ENCODE measurements at places on chromosomes 6 and 20.
A peak's percentile ranks its signal among the peaks of the same experiment; 100 is the strongest.

DNA sequence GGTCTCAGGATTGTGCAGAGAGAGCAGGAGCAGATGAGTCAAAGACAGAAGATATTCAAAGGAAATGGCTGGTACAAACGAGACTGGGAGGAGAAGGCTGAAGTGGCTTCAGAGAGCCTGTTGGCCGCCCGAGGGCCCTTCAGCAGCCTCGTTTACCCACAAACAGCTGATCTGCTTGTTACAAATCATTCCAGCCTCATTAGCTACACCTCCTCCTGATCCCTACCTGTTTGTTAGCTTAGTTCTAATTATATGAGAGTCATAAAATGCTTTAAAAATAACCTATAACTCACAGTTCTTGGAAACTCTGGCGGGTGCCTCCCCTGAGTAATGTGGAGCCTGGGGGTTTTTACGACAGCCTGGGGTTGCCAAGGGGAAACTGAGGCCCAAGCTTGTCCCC lies 12.6 kb downstream of the GLP1R start:
- no peak for DNase-seq

- DNase-seq = no peak
Observed at GRCh38 chr6:32174416-32174815, 1.5 kb downstream of the AGPAT1 start.

DNA sequence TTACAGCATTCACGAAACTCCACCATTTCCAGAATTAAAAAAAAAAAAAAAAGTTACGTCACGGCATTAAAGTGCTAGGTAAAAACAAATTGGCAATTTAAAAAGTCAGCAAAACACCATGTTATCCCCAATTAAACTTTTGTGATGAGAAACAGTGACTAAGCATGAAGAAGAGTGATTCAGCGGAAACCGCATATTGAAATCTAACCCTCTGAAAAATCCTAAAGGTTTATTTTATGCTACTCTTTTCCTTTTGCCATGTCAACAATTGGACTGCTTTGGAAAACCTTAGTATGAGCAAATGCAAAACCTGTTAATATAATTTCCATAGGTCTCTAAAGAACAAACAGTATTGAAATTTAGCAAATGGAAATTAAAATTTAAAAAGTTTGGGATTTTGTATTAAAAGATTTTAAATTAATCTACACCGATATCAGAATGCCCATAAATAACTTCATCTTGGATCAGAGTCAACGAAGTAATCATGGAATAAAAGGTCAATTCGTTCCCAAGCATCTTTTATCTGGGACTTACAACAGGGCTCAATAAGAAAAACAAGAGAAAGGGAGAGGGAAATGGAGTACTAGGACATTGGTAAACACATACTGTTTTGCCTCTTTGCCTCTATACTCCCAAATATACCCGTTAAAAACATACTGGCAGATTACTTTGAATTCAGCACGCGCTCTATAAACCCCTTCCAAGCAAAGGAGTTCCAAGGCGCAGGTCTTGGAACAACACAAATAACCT lies 1.1 kb downstream of the FBXO30 start:
- peak; percentile 57 for DNase-seq

DNA sequence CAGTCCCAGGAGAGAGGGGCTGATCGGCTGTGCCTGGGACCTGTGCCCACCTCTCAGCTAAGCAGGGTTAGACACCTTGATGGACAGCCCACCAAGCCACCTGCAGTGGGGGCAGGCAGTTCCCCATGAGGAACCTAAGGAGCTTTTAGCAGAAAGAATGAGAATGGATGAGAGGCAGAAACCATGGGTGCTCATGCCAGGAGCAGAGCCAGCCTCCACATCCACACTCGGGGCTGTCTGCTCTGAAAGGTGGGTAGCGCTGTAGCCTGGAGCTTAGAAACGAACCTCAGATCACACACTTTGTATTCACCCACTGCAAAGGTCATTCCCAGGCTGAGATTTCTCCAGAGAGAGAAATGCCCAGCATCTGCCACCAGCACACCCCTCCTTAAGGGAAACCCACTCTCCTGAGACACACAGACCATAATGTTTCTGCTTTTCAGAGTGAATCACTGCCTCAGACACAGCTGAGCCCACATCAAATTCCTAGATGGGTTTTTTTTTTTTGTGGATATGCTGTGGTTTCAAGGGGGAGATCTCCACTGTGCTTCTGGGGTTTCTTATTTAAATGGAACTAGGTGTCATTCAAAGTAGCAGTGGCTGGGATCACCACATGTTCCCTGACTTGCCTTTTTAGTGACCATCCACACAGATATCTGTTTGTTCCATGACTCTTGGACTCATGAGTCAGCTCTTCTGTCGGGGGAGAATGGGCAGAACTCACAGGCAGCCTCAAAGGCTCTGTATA lies 218.9 kb downstream of the EYA2 start:
- DNase-seq = peak; percentile 46

Data from suppressor macrophage (primary cell).